ENCODE measurements at places on chromosomes 13 and 19.
A peak's percentile ranks its signal among the peaks of the same experiment; 100 is the strongest.

DNA sequence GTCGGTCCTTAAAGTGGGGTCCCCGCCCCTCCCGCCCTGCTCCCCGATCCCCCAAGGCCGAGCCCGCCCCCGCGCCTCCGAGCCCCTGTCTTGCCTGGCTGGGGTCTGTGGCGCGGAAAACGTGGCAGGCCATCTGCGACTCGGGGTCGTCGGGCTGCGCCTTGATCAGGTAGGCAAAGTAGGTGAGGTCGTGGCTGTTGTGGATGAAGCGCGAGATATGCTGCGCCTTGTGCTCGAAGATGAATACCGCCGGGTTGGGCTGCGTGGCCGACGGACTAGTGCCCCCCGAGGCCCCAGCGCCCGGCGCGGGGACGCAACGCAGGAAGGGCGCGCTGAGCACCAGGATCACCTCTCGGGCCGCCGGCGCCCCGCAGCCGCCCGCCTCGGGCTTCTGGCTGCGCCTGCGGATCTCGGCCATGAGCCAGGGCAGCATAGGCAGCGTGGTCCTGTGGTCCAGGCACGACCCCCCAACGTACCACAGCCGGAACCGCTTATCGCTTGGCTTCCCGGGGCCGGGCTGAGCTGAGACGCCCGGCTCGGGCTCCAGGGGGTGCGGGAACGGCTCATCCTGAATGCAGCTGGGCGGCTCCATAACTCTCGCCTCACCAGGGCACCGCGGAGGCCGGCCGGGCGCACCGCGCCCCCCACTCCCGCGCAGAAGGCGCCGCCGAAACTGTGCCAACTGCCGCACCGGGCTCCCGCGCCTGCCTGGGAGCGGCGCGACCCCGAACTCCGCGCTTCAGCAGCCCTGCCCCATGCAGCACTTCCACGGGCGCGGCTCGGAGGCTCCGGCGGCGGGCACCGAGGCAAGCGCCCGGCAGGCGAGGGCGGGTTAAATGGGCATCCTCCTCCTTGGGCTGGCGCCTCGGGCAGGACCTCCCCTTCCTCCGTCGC, 546 bp downstream of the TBC1D4 start:
- peak overlapping the region; percentile 76 for H3K4me3 ChIP-seq
- peaks cover 33% of the 10 kb centered on the region for H3K4me1 ChIP-seq
- no peaks in the 10 kb centered on the region for H3K27me3 ChIP-seq
- H3K27ac ChIP-seq: peak overlapping the region; percentile 82
- no peak for DNase-seq

- H3K36me3 ChIP-seq: no peaks in the 10 kb centered on the region
- no peaks in the 10 kb centered on the region for H3K27me3 ChIP-seq
- no peaks in the 10 kb centered on the region for H3K4me1 ChIP-seq
- no peak overlapping the region for H3K4me3 ChIP-seq
- DNase-seq: no peak
Measured at GRCh38 chr13:41580345-41580744, 123.0 kb downstream of the RGCC start.

- no peaks in the 10 kb centered on the region for H3K4me1 ChIP-seq
- H3K27me3 ChIP-seq: no peaks in the 10 kb centered on the region
- no peak for DNase-seq
- no peaks in the 10 kb centered on the region for H3K36me3 ChIP-seq
Measured at GRCh38 chr13:83883061-83883523, 818 bp upstream of the SLITRK1 start.

DNA sequence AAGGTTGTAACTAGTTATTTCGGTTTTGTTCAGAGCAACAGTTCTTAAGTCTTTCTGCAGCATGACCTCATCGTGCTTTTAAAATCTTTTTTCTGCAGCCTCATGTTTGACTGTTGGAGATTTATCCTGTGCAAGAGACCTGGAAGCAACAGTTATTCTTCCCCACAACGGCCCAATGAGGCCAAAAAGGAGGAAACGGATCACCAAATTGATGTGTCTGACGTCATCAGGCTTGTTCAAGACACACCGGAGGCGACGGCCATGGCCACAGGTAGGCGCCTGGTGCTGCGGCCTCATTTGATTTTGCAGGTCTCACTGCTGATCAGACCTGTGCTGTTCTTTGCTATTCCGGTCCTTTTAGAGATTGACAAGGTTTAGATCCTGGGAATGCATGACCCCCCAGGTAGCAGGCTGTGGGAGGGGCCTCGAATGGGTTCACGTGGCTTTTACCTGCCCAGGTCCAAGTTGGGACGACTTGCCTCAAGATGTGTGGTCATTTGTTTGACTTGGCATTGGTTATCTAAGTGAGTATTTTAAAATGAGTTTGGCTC, 66.8 kb upstream of the MCF2L start:
- H3K4me1 ChIP-seq: peaks cover 5% of the 10 kb centered on the region
- no peaks in the 10 kb centered on the region for H3K27me3 ChIP-seq
- no peaks in the 10 kb centered on the region for H3K36me3 ChIP-seq

GRCh38 chr13:51331354-51331861, 8.1 kb upstream of the SERPINE3 start:
- DNase-seq: no peak
- H3K4me1 ChIP-seq: no peaks in the 10 kb centered on the region
- H3K36me3 ChIP-seq: no peaks in the 10 kb centered on the region
- H3K4me3 ChIP-seq: no peak overlapping the region

- no peak overlapping the region for H3K4me3 ChIP-seq
- H3K27ac ChIP-seq: no peak overlapping the region
Measured at GRCh38 chr19:50759886-50760285, 10.4 kb upstream of the GPR32 start.

All from HCT116 (cell line).